T-helper 1 cell (primary cell): ENCODE measurements at places on chromosomes 2 and 18.

DNA sequence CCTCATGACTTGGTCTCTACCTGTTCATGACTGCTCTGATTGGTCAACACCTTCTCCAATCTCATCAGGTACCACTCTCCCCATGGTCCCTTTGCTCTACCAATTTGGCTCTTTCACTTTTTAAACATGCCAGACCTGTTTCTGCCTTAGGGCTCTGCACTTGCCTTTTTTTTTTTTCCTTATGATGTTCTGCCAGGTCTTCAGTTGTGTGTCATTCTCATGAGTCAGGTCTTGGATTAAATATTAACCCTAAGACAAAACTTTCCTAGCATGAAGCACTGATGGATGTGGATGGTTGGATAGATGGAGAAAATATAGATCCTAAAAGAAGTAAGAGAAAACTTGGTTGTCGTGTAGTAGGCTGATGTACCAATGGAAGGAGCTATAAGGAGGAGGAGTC, 219.3 kb downstream of the TTC32 start:
- no peak for DNase-seq

DNA sequence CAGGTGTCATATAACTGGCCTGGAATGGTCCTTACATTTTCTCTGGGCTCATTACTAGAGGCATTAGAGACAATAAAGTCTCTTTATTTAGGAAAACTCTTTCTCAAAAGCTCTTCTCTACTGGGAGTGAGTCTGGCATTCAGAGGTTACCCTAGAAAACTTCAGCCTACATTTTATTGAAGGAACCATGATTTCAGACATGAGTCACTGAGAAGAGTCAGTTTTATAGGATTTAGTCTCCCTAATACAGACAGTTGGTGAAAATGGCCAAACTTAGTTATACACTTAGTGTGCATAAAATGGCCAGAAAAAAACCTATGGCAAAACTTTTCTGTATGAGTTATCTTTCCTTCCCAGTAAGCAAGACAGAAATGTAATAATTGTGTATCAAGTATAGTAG, 689.4 kb downstream of the ZEB2 start:
- no peak for DNase-seq

- DNase-seq: no peak
These were observed 57.7 kb downstream of the METTL4 start for GRCh38 chr18:2513616-2514015.

- no peak for DNase-seq
These were observed 80.2 kb upstream of the BCL11A start for GRCh38 chr2:60633615-60634014.

DNA sequence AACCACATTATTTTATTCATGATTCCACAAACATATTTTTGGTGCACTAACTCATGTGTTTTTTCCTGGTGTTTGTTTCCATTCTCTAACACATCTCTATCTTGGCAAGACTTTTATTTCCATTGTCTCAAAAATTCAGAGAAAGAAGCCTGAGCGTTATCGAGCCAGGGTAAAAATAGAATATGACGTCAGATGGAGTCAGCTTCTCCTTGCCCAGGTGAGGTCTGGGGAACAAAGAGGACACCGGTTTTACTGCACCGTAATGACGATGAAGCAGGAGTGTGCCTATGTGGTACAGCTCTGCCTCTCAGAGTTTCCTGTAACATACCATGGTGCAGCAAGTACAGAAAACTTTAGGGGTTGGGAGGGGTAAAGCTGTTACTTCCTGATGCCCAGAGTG, 661.6 kb downstream of the PLCL1 start:
- DNase-seq: no peak
